ENCODE measurements at places on chromosomes 16 and 17. TPM values are rescaled to one million over a fixed set of nuclear protein-coding genes. Genes with fewer than 3 reads are reported as not detected.

GRCh38 chr16:73217654-73218053 is 169.7 kb upstream of the ZFHX3 start:
- DNase-seq, result no peak

DNA sequence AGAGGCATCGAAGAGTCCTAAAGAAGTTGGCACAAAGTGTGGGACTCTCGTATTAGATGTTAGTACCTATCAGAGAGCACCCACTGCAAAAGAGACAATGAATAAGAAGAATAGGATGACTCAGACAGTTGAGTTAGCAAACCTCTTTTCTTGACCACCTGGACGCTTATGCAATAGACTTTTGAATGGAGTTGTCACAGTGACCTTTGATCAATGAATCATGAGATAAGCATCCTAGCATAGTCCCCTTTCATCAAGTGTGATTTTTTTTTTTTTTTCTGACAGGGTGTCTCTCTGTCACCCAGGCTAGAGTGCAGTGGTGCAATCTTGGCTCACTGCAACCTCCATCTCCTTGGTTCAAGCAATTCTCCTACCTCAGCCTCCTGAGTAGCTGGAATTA is 1417.9 kb upstream of the GOT2 start:
- no peak for DNase-seq

- no peak for DNase-seq
Observed at GRCh38 chr17:74448756-74449155, 16.9 kb downstream of the GPRC5C start.

GRCh38 chr17:35797370-35797769 is 1.9 kb upstream of the MMP28 start:
- no peak for DNase-seq

- no peak for DNase-seq
Observed at GRCh38 chr17:47990962-47991731, 20.2 kb downstream of the CDK5RAP3 start.

DNA sequence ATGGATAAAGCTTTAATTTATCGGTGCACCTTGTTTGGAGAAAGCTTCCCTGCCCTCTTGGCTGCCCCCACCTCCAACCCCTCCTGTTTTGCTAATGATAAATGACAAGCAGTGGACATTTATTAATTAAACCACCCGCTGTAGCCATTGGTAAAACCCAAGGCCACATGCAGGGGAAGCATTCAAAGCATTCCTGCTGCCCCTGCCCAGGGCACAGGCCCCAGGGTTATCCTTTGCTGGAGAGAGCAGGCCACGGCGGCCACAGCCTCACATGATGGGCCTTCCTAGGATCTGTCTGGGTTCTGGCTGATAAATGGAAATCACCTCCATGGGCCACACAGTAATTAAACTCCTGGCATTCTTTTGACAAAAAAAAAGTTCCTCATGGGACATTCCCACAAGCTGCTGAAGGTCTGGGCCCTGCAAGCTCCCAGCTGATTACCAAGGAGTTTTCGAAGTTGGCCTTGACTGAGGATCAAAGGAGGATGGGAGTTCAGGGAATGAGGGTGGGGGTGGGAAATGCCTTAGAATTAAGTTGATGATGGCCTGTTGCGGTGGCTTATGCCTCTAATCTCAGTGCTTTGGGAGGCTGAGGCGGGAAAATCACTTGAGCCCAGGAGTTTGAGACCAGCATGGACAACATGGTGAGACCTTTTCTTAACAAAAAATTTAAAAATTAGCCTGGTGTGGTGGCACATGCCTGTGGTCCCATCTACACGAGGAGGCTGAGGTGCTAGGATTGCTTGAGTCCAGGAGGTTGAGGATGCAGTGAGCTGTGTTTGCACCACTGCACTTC is 35.5 kb downstream of the SOST start:
- DNase-seq, result no peak

SHBG gene
- total RNA-seq, result not detected

MEIOC gene
- total RNA-seq, result 0.47 TPM

SEZ6 gene
- 36.2 TPM for total RNA-seq

ZNF287 gene
- total RNA-seq, result 34.9 TPM

DLX4 gene
- total RNA-seq, result not detected

Measured in occipital lobe (tissue), 3 donors.